ENCODE measurements at places on chromosomes 7 and 10.
A peak's percentile ranks its signal among the peaks of the same experiment; 100 is the strongest.

- DNase-seq, result no peak
These were observed 26.9 kb upstream of the SDK1 start for GRCh38 chr7:3274131-3274530.

DNA sequence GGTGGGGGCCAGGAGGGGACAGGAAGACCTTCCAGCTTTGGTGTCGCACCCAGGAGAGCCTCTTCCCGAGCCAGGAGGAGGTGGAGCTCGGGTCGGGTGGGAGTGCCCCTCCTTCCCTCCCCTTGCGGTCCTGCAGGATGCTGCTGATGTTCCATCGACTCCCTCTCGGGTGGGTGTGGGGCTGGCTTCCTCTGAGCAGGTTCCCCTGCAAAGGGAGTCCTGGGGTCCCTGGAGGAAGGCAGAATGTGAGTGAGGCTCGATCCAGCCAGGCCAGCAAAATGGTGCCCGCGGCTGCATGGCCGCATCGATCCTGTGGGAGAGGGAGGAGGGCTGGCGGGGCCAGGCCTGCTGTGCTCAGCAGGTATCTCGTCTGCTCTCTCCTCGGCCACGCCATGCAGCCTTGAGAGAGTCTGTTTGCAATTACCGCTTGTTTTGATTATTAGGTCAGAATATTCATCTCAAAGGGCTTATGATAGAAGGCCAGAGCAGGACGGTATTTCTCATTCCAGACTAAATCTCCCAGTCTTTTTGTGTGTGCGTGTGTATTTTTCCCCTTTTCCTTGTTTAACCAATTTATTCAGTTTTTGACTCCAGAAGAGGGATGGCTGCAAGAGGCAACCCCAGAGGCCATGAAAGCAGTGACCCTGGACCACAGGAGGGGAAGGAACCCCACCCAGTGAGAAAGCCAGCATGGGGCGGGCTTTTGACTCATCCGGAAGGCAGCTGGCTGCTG, 137.3 kb upstream of the ZMIZ1 start:
- DNase-seq, result no peak

DNA sequence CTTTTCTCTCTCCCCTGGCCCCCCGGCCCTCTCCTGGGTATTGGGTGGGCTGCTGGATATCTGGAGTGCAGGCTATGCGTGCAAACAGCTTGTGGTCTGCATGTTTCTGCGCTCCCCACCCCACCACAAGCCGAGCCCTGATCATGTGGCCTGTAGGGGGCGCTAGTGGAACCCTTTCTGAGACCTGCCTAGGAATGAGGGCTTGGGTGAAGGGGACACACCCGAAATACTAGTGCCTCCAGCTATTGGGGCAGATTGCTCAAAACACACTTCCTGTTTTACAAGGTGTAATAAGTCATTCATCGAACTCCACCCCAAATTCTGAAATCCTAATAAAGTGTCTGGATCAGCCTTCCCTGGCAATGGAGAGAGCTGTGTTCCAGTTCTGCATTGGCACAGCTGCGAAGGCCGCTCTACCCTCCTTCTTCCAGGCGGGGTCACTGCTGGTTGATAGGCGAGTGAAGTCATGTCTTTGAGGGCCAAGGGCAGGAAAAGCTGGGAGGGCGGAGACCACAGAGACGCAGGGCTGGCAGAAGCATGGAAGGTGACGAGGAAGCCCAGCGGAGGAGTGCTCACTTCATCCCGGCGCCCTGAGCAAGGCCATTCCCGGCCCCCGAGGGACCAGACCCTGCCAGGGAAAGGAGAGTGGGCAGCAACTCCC, 19.8 kb upstream of the PRRT4 start:
- peak; percentile 34 for DNase-seq

GRCh38 chr10:100886963-100887362, 25.8 kb upstream of the SLF2 start:
- no peak for DNase-seq

- DNase-seq, result peak; percentile 55
These were observed 505 bp downstream of the NUDCD3 start for GRCh38 chr7:44489955-44490350.

DNA sequence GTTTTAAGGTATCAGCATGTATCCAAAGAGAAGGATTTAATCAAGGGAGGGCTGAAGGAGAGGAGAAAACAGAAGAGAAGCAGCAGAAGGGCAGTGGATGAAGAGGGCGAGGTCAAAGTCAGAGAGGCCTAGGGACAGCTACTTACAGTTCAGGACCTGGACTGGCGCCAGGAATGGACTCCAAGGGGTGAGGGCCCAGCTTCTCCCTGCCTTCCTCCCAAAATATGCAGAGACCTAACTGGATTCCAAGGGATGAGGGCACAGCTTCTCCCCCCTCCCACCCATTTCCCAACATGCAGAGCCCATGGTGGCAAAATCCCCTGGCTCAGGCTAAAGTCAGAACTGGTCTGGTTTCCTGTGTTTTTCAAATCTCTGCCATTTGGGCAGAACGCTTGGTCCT, 3.4 kb upstream of the TCF7L2 start:
- DNase-seq, result no peak

GRCh38 chr7:107643407-107643806, 17.2 kb upstream of the SLC26A4 start:
- no peak for DNase-seq

DNA sequence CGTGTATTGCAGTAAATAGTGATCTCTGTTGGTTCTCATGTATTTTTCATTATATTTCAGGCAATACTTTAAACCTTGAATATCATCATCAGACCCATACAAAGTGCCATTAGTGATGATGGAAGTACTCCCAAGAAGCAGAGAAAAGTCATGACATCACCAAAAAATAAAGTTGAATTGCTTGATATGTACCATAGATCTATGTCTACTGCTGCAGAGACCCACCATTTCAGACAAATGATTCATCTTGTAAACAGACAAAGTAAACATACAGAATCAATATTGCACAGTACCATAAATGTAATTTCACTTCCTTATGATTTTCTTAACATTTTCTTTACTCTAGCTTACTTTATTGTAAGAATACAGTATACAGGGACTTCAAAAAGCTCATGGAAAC, 347.8 kb downstream of the IPMK start:
- DNase-seq, result no peak

DNA sequence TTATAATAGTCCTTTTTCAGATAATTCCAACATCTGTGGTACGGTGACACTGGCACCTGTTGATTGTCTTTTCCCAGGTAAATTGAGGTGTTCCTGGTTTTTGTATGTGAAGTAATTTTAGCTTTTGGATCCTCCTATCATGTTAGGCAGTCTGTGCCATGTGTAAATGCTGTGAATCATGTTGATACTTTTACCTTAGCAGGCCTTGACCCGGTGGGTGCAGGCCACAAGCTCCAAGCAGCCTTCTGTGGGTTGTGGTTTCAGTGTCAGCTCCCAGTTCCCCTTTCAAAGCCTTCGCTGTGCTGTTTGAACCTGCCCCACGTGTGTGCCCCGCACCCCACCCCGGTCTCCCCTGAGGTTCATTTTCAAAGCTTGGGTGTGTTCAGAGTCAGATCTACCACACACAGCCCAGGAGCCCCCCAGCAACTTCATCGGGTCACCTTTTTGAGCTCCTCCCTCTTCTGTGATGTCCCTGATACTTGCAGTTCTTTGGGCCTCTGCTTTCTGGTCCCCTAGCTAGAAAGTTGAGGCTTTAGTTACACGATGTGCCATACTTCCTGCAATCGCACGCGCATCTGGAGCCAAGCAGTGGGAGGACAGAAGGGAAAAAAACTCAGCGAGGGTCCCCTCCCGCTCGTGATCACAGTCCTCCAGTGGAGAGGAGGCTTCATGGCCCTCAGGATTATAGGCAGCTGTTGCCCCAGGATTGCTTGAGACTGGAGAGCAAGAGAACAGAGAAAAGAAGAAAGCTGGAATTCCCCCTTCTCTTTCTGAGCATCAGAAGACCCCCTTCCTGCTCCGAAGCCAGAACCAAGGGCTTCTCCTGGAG, 8.7 kb upstream of the BHLHA15 start:
- DNase-seq, result peak; percentile 70

GRCh38 chr10:83252596-83252995, 886.7 kb upstream of the GHITM start:
- no peak for DNase-seq

GRCh38 chr10:128808921-128809440, 658.1 kb upstream of the MGMT start:
- no peak for DNase-seq

DNA sequence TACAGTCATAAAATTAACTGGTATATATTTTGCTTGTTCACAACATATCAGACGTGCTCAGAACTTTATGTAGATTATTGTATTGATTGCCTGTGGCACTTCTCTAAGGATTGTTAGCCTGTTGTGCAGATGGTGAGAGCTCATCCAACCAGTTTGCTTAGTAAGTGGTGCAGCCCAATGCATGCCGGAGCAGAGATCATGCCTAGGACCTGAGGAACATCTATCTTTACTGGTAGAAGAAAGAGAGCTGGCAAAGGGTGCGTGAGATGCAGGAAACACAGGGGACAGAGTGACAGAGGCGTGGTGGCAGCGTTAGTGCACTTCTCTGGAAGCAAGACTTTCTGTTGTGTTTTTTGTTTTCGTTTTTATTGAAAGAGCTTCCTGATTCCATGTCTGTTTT, 35.9 kb downstream of the CCM2 start:
- DNase-seq, result no peak

DNA sequence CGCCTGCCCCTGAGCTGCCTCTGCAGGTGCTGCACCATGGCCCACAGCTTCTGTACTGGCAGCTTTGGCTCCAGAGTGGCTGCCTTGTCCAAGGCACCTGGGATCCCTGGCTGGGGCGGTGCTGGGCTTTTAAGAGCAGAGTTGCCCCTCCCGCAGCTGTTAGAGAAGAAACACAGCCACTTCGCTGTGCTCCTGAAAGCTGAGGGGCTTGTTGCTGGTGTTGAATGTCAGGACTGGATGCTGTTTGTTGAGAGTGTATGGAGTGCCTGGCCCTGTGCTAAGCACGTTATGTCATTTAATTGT, 6.2 kb downstream of the FAM241B start:
- no peak for DNase-seq

GRCh38 chr7:112150823-112151641, 55.2 kb downstream of the DOCK4 start:
- DNase-seq, result no peak

- no peak for DNase-seq
These were observed 426.7 kb upstream of the MGMT start for GRCh38 chr10:129040377-129040776.

- no peak for DNase-seq
These were observed 71.2 kb upstream of the LRRC18 start for GRCh38 chr10:49010865-49011264.

DNA sequence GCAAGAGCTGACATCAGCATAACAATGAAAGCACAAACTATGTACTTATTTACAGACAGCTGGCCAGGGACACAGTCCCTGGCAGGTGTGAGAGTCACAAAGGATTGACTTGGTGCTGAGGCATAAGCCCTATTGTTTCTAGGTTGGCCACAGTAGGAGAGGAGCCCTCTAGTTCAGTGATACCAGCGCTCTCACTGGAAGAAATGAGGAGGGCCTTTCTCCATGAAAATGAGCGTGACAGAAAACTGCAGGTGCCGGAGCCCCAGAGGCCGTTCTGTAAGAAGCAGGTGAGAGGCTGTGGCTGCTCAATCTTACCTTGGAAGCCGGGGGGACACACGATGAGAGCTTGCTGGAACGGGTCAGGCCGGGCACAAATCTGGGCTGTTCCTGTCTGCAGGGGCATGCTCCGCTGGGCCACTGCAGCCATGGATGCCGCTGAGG, 90.5 kb downstream of the CLEC2L start:
- no peak for DNase-seq

- DNase-seq, result no peak
These were observed 316.4 kb upstream of the IGFBP3 start for GRCh38 chr7:46237466-46237865.

DNA sequence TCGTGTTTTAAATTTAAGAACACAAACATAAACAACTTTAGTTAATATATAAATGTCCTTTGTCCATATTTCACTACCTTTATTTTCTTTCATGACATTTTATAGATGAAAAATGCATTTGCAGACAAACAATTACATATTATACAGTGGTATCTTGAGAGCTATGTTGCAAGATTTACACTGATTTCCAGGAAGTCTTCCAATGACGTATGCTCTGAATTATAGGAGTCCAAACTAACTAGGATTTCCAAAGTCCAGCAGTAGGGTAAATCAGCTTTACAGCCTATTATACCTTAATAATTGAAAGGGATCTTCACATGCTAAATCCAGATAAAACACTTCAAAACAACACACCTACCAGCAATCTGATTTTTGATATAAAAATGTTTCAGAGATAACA, 69.4 kb downstream of the HYCC1 start:
- no peak for DNase-seq

DNA sequence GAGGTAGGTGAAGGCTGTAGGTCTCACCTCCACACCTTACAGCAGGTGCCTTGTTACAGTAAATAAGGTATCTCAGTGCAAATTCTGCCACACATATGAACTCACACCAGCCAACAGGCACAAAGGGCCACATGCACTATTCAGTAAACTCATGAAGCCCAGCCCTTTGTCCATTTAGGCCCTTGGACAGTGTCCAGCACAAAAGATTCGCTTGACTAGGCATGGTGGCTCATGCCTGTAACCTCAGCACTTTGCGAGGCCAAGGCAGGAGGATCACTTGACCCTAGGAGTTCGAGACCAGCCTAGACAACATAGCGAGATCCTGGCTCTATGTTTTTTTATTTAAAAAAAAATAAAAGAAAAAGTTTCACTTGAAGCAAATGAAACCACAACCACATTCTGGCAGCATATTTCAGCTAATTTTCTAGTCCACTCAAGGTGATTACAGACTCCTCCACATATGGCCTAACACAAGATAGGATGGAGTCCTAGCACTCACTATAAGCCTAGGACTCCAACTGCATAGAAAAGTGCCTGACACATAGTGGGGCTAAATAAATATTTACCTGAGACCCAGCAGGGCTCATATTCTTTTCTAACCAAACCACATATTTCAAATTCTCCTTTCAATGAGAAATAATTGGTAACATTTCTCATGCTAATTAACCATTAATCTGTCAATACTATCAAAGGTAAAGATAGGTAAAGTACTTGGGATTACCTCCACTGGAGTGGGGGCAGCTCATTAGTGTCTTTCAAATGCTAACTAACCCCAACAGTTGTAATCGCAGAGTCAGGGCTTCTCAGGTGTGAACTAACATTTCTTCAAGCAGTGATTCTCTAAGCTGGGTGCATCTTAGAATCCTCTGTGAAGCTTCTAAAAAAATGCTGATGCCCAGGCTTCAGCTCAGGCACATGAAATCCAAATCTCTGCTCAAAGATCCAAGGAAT, 4.5 kb upstream of the ANKRD1 start:
- no peak for DNase-seq

- no peak for DNase-seq
These were observed 105.1 kb downstream of the WDFY4 start for GRCh38 chr10:48789486-48790456.

DNA sequence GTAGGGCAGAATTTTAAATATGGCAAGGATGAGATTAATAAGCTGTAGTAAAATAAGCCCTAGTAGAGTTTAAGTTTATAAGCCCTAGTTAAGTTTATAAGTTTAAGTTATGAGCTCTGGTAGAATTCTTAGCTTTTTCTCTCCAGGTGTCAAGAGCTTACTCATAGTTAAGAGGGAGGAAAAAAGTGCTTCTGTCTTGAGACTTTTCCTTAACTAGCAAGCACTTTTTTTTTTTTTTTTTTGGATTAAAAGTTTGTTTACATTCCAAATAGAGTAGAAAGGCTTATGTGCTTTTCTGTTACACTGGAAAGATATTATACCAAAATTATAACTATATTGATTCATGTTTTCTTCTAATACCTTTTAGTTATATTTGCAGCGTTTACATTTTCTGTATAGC, 25.5 kb upstream of the MPP7 start:
- no peak for DNase-seq

All from CD4-positive, alpha-beta T cell treated with Interleukin-17A for 1 hour (primary cell).